ENCODE measurements at places on chromosomes 2 and 18.

GRCh38 chr2:49004036-49004626 is 150.2 kb downstream of the FSHR start:
- no peak for DNase-seq

DNA sequence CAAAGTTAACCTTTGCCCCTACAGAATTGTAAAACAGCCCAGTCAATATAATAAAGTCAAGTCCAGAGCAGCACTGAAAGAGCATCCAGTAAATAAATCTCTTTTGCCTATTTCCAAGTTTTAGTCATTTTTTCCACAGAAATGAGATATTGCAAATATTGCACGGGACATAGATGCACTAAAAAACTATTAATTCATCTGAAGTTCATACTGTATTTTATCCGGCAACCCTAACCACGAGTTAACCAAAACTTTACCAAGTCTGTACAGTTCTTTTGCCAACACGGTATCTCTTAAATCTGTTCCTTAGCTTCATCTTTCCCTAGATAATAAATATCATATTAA is 484 bp upstream of the ASNSD1 start:
- DNase-seq: no peak

- DNase-seq: no peak
Observed at GRCh38 chr2:214774108-214774507, 35.4 kb downstream of the BARD1 start.

DNA sequence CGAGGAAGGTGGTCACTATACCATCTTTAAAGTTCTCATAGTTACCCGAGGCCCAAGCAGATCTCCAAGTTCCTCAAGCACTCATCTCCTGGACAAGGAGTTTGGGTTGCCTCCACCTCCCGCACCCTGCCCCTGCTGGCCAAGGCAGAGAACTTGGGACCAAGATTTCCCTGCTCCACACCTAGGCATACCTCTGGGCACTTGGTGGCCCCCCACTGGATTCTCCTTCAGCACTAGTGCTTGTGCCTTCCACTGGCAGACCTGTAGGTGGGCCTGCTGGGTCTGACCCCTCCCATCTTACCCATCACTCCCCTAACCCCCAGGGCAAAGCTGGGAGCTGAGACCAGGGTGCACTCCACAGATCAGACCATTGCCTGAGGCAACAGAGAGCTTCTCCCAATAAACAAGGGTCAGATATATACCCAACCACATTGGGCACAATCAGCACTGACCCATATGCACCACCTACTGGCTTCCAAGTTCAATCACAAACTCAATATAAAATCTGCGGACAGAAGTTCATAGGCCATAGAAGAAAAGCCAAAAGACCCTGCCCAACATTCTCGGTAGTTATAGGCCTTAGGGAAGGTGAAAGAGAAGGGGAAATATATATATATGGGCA is 244.2 kb downstream of the EXOC6B start:
- no peak for DNase-seq

DNA sequence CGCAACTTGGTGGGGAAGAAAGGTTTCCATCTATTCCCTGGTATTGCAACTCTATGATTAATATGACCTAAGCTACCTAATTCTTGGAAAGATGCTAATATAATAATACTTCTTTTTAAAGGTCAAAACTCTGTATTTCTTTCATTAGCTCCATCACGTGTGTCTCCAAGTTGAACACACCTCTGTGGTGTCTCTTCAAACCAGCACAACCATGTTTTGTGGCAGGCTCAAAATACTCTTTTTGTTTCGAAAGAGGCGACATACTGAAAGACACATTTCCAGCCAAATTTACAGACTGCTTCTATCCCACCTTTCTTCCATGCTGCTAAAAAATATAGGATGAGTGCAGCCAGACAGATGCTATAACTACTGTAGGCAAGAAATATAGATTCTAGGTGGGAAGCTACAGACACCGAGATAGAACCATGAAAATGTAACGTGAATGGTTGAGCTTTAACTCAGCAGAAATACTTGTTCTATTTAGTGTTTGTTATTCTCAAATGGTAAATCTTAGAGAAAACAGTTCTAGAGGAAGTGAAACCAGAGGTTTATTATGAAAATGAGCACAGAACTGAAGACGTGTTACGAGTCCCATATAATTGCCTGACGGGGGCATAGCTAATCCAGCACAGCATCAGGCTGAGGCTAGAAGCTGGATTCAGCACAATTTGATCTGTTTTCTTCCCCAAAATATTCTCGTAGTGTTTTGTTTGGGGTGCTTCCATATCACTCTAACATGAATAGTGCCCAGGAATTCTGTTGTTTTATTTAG is 991.5 kb upstream of the FANCL start:
- no peak for DNase-seq

GRCh38 chr2:54956111-54956627 is 94.1 kb downstream of the RTN4 start:
- DNase-seq: peak; percentile 11

DNA sequence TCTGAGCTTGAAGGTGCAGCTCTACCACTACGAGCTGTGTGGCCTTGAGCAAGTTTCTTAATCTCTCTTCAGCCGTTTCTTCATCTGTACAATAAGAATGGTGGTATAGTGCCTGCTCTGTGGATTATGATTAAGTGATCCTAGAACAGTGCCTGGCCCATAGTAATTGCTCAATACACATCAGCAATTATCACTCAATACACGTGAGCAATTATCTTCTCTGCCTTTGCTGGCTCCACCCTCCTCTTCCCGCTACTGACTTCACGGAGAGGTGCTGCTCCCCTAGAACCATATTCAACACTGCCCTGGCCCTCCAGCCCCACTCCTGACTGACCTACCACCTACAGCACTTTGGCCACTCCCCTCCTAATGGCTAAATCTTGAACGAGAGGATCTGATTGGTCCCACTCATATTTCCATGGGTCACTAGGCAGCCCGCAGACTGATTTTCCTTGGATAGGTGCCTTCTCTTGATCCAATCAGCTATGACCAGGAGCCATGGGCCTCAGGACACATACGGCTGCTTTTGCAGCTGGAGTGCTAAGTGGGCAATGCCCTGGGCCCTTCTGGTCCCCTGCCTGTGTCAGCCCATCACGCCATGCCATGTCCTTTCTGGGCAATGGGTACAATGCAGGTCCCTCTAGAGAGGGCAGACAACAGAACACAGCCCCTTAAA is 77.5 kb downstream of the STPG4 start:
- DNase-seq: no peak

GRCh38 chr2:133110201-133110600 is 440.2 kb upstream of the LYPD1 start:
- no peak for DNase-seq

- DNase-seq: no peak
Observed at GRCh38 chr2:65275141-65275915, 47.7 kb downstream of the ACTR2 start.

DNA sequence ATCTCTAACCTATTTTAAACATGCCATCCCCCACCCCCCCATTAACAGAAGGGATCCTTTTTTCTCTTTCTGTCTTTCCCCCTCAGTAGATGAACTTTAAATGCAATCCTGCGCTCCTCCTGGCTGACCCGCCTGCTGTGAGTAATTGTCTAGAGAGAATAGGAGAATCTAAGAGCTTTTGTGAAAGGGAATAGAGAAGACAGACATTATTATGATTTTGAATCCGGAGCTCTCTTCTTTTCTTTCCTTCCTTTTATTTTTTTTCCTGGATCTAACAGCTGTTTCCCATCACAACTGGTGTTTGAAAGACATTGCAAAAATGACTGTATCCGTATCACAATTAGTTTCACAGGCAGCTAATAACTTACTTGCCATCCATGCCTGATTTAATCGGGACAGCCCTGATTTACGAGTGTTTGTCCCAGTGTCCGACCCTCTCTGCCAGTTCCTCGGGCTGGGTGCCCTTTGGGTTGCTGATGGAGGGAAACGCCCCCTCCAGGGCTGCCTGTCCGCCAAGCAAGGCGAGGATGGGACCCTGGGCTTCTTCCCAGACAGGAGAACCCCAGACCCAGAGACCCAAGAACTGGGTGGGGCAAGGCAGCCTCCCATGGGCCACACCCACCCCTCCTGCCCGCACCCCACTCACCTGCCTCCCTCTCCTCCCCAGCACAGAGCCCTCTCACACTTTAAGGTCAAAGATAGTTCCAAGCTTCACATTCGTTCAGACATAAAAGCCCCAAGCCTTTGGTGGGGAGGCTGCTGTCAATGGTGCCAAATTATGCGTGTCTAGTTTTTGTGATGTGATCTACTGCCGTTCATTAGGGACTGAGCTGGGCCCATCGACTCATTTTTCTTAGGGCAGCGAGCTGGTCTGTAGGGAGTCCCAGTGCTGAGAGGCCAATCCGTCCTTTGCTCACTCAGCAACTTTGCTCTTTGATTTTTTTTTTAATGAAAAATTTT is 231.7 kb downstream of the ZNF516 start:
- DNase-seq: no peak

- DNase-seq: no peak
Observed at GRCh38 chr18:33424266-33424946, 16.1 kb downstream of the CCDC178 start.
